NCI-H524 (cell line): ENCODE measurements at places on chromosomes 6 and 20.

GRCh38 chr20:44523746-44524145 lies 1.9 kb upstream of the SERINC3 start:
- DNase-seq, result no peak

GRCh38 chr6:408599-409102 lies 17.1 kb downstream of the IRF4 start:
- no peak for DNase-seq

DNA sequence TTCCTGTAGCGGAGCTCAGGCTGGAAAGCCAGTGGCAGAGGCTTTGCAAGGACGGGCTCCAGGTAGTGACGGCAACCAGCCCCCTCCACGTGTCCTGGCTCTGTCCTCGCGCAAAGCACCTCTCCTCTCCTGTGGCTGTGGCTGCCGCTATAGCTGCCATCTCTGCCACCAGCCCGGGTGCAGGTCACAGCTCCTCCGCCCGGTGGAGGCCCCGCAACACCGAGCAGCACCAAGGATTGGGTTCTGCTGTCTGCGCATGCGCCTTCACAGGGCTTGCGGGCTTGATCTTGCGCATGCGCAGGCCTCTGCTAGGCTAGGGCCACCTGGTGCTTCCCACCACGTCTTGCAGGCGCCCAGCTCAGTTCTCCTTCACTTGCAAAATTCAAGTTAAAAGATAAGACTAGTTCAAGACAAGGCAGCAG lies 625.4 kb downstream of the QKI start:
- DNase-seq, result no peak

DNA sequence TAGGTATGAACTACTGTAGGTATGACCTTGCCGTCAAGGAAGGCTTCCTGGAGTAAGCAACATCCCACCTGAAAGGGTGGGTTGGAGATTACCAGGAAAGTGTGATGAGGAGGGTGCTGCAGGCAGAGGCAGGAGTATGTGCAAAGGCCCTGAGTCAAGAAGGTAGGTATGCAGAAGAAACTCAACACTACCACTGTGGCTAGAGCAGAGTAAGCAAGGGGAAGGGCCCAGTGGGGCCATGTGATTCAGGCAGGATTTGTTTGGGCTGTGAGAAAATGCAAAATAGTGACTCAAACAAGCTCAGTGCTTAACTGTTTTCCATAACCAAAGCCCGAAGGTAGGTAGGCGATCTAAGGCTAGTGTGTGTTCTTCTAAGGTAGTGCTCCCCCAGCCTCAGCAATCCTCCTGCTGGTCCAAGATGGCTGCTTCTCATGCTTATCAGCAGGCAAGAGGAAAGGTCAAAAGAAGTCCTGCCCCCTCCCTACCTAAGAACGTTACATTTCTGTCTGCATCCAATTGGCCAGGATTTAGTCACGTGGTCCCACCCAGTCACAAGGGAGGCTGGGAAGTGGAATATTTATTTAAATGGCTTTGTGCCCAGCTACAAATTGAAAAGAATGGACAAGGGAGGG lies 36.2 kb upstream of the HMGA1 start:
- DNase-seq, result no peak

DNA sequence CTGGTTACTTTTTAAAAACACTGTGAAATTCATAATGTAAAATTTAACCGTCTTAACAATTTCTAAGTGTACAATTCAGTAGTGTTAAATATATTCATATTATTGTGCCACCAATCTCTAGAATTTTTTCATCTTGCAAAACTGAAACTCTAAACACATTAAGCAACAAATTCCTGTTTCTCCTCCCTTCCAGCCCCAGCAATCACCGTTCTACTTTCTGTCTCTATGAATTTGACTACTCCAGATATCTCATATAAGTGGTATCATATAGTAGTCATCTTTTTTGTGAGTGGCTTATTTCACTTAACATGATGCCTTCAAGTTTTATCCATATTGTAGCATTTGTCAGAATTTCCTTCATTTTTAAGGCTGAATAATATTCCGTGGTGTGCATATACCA lies 44.7 kb downstream of the RSPH3 start:
- DNase-seq, result no peak

DNA sequence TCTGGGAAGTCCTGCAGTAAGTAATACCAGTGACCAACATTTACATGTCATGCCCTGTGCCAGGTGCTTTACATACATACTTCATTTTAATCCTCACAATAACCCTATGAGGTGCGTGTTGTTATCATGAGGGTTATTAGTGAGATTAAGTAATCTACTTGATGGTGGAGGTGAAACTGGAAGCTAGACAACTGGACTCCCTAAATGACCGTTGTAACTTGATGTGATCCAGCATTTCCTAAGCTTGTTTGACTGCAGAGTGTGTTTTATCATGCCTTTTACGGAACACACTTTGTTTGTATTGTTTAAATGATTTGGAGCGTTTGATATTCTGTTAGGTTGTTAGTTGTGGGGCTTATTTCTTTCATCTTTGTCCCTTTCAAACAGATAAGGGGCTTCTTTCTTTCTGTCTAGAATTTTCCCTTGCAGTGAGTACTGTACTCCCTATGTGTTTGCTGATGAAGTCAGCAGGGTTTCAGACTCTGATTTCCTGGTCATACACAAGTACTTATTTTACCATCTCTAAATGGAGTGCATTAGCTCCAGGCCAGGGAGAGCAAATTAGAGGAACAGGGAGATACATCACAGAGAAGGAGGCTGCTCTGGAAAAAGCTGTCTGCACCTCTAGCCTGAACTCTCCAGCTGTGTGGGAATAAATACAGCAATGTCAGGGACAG lies 29.7 kb downstream of the CHMP4B start:
- no peak for DNase-seq

- no peak for DNase-seq
Observed at GRCh38 chr6:100685747-100686146, 195.4 kb downstream of the ASCC3 start.
